ENCODE measurements at places on chromosomes 3 and 15. TPM values are rescaled to one million over a fixed set of nuclear protein-coding genes. Genes with fewer than 3 reads are reported as not detected.

The XYLB gene
- 3.8 TPM for total RNA-seq

The PDCD10 gene
- 59.6 TPM for total RNA-seq

The GOLGA8F gene
- 0.05 TPM for total RNA-seq

The GAP43 gene
- 0.09 TPM for total RNA-seq

The SCG5 gene
- total RNA-seq: 2.0 TPM

The SLC12A1 gene
- total RNA-seq: not detected

The RETNLB gene
- not detected for total RNA-seq

The MGLL gene
- total RNA-seq: 77.9 TPM

The SUSD5 gene
- 3.4 TPM for total RNA-seq

The DLG1 gene
- total RNA-seq: 19.3 TPM

The HRH1 gene
- total RNA-seq: 9.8 TPM

The KNG1 gene
- not detected for total RNA-seq

The TM4SF18 gene
- total RNA-seq: 31.8 TPM

The ZNF770 gene
- 12.2 TPM for total RNA-seq

The CLCN2 gene
- total RNA-seq: 5.9 TPM

The MFAP1 gene
- total RNA-seq: 23.8 TPM

The CEMIP gene
- total RNA-seq: 1.4 TPM

The LSMEM2 gene
- not detected for total RNA-seq

The ASB14 gene
- not detected for total RNA-seq

The SPTBN5 gene
- total RNA-seq: 0.13 TPM

The DUOX2 gene
- total RNA-seq: 0.01 TPM

The WNT5A gene
- total RNA-seq: 1.1 TPM

The IFT57 gene
- total RNA-seq: 32.0 TPM

The GOLGA8T gene
- total RNA-seq: 2.0 TPM

The ADGRG7 gene
- total RNA-seq: not detected

The GOLGA6D gene
- not detected for total RNA-seq

The ANKUB1 gene
- total RNA-seq: not detected

The AHSG gene
- total RNA-seq: 0.16 TPM

The EAF1 gene
- 16.2 TPM for total RNA-seq

The HCN4 gene
- 0.37 TPM for total RNA-seq

The ZPLD1 gene
- total RNA-seq: not detected

The DUOXA1 gene
- 0.10 TPM for total RNA-seq

The SCAANT1 gene
- not detected for total RNA-seq

The RHOV gene
- total RNA-seq: 7.3 TPM

The AGBL1 gene
- total RNA-seq: not detected

The MKRN3 gene
- 2.6 TPM for total RNA-seq

The SCG3 gene
- total RNA-seq: not detected

The REC114 gene
- not detected for total RNA-seq

The ARID3B gene
- total RNA-seq: 2.9 TPM

The EOMES gene
- 0.64 TPM for total RNA-seq

The C3orf70 gene
- not detected for total RNA-seq

The CEP152 gene
- 3.7 TPM for total RNA-seq

The ZNF501 gene
- not detected for total RNA-seq

The TEX55 gene
- total RNA-seq: not detected

The SELENOS gene
- 173 TPM for total RNA-seq

Data from A549 treated with GW870086 at 1 μM for 4 hours (cell line).